ENCODE measurements at places on chromosomes 2 and 18.
A peak's percentile ranks its signal among the peaks of the same experiment; 100 is the strongest.

GRCh38 chr2:65364986-65365733, 67.2 kb downstream of the SPRED2 start:
- no peak for DNase-seq

GRCh38 chr2:121828281-121828731, 72.9 kb downstream of the TSN start:
- DNase-seq, result no peak

DNA sequence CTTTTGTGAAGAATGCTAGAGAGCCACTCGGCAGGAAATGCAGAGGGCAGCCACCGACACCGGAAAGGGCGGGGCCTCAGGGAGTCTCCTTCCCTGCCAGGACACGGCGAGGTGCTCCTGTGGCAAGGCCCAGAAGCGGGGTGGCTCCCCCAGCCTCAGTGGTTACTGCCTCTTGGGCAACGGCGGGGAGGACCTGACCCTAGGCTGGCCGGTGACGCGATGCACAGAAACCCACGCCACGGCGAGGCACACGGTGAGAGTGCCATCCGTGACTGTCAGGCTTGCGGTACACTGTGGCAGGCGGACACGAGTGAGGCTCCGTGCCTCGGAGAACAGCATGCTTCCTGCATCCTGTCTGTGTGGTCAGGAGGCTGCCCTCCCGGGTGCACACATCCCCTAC, 47.8 kb downstream of the ZAP70 start:
- DNase-seq, result peak; percentile 58

DNA sequence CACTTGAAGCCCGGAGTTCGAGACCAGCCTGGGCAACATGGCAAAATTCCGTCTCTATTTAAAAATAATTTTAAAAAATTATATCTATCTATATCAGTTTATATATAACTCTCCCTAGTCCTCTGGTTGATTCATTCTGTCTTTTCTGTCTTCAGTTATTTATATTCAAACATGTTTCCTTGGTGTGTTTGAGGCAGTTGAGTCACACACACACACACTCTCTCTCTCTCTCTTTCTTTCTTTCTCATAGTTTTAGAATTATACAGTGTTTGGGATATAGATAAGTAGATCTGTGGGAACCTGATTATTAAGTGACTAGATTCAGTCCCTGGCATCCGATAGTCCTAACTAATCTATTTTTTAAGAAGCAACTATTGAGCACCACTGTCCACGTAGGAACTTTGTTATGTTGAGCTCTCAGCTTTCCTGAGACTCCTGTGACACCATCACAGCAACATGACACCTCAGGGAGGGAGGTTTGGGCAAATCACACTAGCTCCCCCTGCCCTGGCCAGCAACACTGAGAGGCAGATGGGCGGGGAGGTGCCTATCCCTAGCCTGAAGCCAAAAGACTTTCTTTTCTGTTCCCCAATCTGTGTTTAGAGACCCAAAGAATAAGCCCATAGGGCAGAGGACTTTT, 482.7 kb downstream of the DLGAP1 start:
- no peak for DNase-seq

DNA sequence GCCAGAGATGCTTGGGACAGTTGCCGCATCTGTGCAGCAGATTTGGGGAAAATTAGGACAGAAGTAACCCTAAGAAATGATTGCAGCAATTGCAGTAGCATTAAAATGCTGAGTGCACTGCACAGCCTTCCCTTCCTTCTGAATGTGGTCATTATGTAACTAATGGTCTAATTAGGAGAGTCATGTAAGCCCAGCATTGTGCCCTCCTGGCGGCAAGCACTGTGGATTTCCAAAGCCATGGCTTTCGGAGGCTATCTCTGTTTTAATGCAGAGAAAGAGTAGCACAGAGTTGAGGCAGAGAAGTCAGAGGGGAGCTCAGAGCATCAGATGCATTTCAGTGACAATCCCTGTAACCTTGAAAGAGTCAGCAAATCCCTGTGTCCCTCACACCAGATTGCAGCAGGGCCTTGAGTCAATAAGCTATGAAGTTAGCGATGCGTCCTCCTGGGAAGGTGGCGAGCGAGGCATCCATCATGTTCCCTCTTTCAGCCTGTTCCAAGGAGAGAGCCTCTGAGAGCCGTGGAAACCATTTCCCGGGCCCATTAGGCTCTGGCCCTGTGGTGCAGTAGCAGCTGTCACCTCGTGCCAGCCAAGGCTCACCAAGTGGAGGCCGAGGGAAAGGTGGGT, 307.2 kb downstream of the FBXO15 start:
- no peak for DNase-seq

GRCh38 chr2:42792583-42793333, at the start of gene HAAO:
Gene HAAO, minus strand, starts transcription at chr2:42792583. Its CDS starts 47 bp downstream, at chr2:42792536.
- DNase-seq, result peak; percentile 11

DNA sequence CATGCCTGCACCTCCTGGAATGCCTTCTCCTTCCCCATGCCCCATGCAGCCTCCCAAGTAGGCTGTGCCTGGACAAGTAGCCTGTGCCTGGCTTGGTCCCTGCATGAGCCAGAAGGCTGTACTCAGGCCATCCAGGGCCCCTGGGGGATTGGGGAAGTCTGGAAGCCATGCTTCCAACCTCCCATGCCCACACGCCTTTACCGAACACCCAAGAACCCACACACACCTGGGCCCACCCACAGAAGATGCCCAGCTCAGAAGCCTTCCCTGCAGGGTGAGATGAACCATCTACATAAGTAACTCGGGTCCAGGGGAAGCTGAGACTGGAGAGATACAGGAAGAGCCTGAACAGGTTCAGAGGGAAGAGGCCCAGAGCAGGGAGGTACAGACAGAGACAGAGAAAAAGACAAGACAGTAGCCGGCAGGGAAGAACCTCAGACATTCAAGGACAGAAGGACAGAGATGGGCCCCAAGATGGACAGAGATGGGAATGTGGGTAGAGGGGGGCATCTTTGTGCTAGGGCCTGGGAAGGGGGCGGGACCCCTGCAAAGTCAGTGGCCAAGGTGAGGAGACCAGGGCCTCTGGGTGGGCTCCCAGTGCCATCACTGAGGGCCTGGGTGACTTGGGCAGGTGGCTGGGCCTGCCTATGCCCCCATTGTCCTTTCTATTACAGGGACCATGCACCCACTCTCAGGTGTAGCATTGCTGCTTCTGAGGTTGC, 4.3 kb downstream of the BIN1 start:
- DNase-seq, result no peak

DNA sequence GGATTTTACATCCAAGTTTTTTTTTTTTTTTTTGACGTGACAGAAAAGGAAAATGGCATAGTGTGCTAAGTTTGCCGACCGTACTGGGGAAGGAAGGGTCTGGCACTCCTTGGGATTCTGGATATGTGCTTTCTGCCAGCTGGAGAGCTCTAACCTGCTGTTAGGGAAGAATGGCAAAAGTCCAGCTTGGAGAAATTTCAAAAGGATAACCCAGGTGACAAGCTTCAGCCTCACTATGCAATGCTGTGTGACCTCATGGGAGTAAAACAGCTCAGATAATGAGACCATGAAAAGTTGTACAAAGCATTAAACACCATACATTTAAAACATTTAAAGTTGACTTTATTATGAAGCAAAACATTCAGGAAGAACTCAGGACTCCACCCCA, 10.3 kb upstream of the GPR45 start:
- no peak for DNase-seq

DNA sequence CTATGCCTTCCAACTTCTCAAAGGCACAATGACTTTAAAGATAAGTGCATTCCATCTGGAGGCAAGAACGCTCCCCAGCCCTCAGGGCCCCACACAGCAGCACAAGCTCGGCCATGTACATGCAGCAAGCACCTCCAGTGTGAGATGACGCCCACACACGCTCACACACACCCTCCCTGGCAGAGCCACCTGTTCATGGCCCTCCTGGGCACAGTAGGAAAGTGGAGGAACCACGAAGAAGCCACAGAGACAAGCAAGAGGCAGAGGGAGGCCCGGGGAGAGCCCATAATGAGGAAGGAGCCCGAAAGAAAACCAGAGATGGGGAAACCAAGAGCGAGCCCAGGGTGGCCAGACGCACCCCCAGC, 21.7 kb downstream of the BIN1 start:
- DNase-seq, result peak; percentile 34

DNA sequence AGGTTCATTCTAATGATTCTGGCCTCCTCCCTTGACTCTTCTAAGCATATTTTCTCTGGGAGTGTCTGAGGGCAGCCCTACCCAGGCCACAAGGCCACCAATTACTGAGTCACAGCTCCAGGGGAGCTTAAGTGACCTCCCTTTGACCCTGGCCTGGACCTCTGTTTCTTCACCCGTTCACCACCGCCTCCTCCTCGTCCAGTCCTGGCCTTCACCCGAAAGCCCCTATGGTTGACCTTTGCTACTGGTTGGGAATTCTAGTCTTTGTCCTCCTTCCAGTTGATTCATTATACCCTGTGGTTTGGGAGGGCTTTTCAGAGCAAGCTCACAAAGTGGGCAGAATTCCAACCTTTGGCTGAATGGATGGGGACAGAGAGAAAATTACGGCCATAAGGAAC, 72.6 kb downstream of the NRP2 start:
- DNase-seq, result no peak

- no peak for DNase-seq
Measured at GRCh38 chr2:73289304-73289703, 4.0 kb downstream of the EGR4 start.

GRCh38 chr2:42095923-42096408, 48.1 kb downstream of the PKDCC start:
- peak; percentile 77 for DNase-seq

DNA sequence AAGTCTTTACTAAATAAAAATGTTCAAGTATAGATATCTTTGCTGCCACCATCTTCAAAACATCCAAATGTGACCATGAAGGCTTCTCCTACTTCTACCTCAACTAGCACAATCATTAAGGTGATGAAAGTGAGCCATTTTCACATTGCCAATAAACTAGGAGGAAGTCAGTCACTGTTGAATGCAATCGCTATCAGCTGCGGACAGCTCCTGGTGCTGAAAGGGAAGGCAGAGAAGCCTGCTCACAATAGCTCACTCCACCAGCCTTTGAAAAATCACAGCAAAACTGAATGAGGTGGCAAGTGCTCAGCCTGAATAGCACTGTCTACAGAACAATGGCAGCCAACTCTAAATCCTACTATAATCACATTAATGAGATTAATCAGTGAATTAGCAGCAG, 2.2 kb downstream of the MYT1L start:
- no peak for DNase-seq

GRCh38 chr2:84223191-84223590, 235.9 kb downstream of the SUCLG1 start:
- no peak for DNase-seq

GRCh38 chr18:45059695-45060094, 379.0 kb downstream of the SETBP1 start:
- no peak for DNase-seq

DNA sequence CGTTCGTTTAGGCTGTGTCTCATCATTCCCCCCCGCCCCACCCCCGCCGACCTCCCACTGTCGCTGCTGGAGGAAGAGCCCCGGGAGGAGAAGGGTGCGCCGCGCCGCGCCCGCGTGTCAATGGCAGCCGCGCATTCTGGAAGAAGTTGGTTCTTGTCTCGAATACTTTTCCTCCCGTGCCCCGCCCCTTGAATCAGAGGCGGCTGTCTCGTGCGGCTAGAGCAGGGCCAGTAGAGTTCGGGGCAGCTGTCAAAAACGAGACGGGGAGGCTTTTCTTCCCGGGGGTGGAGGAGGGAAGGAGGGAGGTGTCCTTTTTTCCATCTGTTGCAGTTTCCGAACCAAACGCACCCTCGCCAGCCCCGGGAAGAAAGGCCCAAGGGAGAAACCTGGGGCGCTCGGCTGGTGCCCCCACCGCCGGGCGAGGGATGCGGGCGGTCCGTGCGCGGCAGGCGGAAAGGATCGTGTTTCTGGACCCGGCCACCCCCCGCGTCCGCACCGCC, 410 bp upstream of the TGIF1 start:
- DNase-seq, result peak; percentile 75

DNA sequence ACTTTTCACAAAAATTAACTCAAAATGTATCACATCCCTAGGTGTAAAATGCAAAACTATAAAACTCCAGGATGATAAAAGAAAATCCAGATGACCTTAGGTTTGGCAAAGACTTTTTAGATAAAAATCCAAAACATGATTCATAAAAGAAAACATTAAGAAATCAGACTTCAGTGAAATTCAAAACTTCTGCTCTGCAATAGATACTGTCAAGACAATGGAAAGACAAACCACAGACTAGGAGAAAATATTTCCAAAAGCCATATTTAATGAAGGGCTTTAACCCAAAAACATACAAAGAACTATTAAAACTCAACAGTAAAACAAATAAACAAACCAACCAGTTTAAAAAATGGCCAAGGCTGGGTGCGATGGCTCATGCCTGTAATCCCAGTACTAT, 173.6 kb upstream of the SPOPL start:
- no peak for DNase-seq

GRCh38 chr18:64264171-64264570, 115.3 kb upstream of the LINC00305 start:
- no peak for DNase-seq

DNA sequence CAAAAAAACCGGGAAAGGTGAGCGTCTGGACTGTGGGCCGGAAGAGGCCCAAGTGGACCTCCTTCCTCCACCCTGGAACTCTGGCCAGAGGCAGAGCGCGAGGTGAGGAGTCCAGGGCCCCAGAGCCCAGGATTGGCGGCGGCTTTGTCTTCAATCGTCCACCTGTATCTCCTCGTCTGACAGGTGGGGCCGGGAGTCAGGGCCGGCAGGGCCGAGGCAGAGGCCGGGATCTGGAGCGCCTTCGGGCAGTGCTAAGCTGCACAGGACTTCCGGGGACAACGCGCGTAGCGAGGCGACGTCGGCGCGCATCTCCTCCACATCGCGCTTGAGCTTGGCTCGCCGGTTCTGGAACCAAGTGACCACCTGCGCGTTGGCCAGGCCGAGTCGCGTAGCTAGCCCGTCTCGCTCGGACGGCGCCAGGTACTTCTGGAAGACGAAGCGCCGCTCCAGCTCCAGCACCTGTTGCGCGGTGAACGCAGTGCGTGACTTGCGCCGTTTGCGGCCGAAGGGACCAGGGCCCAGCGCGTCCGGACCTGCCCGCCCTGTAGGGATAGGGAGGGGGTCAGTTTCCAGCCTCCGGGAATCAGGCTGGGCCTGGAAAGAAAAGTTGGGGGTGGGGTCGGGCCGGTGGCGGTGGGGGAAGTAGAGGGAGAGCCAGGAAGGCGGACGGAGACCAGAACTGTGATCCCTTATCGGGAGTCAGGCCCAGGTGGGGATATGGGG, 1.5 kb downstream of the LBX2 start:
- peak; percentile 37 for DNase-seq

DNA sequence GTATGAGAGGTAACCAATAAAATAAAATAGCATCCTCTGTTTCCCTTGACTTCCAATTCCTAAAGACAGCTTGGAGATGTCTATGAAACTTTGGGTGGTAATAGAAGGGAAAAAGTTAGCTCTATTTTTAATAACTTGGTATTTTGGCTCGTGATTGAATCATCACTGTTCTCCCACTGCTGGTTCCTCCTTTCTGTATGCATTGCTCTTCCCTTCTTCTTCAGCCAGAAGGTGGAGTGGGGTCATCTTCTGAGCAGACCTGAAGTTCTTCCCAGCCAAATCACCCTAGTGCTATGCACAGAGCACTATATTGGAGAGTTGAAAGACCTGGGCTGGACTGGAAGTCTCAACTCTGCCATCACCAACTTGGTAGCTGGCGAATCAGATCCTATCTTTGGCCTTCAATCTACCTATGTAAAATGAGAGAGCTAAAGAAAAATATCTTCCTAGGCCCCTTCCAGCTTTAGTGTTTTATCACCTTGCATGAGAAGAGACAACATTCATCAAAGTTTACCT, 54.1 kb downstream of the CPO start:
- DNase-seq, result no peak

- DNase-seq, result no peak
Measured at GRCh38 chr2:26491563-26492167, 13.7 kb upstream of the OTOF start.
